ENCODE measurements at places on chromosomes 6 and 20.

DNA sequence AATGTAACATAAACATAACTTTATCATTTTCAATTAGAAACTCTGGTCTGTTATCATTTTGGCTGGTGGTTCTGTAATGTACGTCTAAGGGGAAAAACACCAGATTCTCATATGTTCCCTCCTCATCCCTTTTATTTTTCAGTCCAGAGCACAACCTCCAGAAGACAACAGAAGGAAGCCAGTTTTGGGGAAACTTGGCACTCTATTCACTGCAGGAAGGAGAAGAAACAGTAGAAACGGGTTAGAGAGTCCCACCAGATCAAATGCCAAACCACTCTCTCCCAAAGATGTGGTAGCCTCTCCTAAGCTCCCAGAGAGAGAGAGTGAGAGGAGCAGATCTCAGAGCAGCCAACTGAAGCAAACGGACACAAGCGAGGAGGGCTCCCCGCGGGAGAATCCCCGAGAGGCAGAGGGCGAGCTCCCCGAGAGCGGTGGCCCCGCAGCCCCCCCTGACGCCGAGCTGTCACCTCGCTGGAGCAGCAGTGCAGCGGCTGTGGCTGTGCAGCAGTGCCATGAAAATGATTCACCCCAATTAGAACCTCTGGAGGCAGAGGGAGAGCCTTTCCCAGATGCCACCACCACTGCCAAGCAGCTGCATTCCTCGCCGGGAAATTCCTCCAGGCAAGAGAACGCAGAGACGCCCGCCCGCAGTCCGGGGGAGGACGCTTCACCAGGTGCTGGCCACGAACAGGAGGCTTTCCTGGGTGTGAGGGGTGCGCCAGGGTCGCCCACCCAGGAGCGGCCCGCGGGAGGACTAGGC lies 117.8 kb downstream of the RTN4IP1 start:
- DNase-seq = peak; percentile 52

DNA sequence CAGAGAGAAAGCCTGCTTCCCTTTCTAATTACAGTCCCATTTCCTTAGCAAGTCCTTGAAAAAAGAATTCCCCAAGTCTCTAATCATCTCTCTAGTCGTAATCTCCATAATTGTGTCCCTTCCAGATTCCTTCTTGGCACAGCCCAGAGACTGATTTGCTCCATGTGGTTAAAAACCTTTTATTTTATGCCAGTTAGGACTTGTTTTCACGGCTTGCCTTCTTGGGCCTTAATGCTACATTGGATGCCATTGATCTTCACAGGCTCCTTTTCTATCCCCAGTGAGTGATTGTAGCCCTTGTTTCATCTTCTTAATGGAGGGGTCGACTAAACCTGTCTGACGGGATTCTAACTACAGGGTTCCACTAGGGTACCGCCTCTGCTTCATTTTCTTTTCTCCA lies 650.6 kb upstream of the ARID1B start:
- DNase-seq = no peak

DNA sequence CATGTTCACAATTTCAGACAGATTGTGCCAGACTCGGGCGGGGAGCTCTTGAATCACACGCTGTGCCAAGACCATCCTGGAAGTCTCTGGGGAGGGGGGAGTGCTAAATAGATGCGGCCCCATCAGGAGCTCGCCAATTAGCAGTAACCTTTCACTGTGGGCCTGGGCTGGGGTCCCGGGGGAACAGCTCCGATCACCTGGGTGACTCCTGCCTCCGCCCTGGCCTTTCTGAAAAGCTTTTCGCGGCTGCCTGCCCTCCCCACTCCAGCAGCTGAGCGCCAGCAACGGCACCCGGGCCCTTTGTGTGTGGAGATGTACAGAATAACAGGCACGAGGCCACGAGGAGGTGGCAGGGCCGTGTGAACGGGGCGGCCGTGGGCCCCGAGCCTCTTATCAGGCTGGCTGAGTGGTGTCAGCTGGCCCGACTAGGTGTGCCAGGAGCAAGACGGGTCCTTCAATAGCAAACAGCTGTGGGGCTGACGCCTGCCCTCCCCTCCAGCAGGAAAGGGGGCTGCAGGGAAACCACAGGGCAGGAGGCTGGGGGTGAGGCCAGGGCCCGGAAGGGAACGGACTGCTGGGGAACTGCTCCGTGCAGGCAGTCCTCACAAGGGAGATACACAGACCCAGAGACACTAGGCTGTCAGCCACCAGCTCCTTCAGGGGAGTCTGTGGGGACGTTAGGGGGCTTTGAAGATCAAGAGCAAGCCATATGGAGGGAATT lies 56.8 kb downstream of the NOL4L start:
- DNase-seq = peak; percentile 42

DNA sequence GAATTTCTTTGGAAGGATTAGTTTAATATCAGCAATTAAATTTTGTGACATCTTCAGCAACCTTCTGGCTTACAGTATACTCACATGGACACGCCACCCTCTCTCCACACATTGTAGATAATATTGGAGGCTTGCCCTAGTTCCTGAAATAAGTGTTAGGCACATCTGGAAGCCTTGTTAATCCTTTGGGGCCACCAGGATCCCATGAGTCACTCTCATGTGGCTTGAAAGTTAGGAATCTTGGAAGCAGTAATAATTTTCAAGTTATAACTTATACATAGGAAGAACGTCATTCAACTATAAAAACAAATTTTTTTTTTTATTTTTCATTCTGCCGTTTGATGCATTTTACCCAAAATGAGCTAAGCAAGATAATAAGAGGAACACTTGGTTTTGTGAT lies 20.5 kb downstream of the LAMA4 start:
- DNase-seq = no peak

- DNase-seq = no peak
Observed at GRCh38 chr20:44743916-44744655, 1.6 kb upstream of the KCNK15 start.

GRCh38 chr6:27890445-27891319 lies 21.5 kb downstream of the OR2B2 start:
- DNase-seq = peak; percentile 75

DNA sequence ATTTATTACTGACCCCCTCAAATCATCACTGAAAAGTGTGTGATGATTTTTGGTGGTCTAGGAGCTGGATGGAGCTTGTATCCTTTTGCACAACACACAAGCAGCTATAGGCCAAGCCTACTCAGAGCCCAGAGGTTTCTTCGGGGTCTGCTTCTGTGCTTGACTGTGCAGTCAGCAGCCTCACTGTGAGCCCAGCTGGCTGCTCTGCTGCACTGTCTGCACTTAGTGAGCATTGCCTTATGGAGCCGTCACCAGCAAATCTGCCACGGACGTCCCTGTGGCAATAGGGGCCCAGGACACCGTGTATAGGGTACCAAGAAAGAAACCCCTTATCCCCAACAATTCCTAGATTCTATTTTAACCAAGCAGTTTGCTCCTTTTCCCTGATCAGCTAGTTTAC lies 38.6 kb upstream of the GMPR start:
- DNase-seq = no peak

- no peak for DNase-seq
Observed at GRCh38 chr6:30915591-30915946, 1.5 kb downstream of the VARS2 start.

DNA sequence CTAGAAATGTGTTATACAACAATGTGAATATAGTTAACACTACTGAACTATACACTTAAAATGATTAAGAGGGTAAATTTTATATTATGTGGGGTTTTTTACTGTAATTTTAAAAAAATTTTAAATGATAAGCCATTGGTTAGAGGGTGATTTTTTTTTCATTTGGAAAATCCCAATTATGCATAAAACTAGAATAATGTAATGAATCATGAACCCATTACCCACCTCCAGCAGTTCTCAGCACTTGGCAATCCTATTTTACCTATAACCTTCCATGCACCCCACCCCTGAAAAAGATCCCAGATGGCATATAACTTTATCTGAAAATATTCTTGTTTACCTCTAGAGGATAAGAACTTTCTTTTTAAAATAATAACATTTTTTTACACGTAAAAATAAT lies 13.7 kb downstream of the KIF3B start:
- no peak for DNase-seq

GRCh38 chr6:154537511-154538325 lies 27.2 kb upstream of the CNKSR3 start:
- DNase-seq = no peak

DNA sequence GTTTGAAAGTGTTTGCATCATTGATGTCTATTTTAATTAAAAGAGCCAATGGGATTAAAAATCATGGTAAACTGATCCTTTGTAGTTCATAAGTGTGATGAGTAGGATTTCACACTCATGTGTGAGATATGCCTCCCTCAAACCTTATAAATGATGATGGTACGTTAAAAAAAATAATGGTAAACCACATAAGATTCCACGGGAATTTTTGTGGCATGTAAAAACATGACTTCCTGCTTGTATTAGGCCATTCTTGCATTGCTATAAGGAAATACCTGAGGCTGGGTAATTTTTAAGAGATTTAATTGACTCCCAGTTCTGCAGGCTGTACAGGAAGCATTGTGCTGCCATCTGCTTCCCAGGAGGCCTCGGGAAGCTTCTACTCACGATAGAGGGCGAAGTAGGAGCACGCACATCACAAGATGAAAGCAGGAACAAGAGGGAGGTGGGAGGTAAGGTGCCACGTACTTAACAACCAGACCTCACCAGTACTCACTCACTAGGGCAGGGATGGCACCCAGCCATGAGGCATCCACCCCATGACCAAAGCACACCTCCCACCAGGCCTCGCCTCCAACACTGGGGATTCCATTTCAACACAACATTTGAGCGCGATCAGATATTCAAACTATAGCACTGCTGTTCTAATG lies 187.6 kb upstream of the QKI start:
- no peak for DNase-seq

GRCh38 chr6:119541132-119541905 lies 191.8 kb upstream of the MAN1A1 start:
- DNase-seq = no peak

DNA sequence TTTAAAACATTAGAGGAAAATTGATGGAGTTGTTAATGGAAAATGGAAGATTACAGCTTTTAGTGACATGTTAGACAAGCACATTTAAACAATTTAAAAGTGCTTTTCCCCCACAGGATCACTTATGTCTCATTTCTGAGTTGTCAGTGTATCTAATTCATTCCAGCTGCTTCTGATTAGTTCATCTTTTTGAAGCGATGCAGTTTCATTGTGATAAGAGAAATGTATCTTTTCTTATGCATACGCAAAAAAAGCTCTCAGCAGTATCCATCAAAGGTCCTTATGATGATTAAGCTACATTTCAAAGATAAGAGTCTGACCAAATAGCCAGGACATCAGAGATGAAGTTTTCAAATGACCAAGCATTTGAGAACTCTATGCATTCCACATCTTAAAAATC lies 572.6 kb upstream of the SYNCRIP start:
- no peak for DNase-seq

- DNase-seq = no peak
Observed at GRCh38 chr20:54004445-54004844, 65.9 kb downstream of the BCAS1 start.

GRCh38 chr6:136012198-136012887 lies 160.8 kb downstream of the PDE7B start:
- no peak for DNase-seq

DNA sequence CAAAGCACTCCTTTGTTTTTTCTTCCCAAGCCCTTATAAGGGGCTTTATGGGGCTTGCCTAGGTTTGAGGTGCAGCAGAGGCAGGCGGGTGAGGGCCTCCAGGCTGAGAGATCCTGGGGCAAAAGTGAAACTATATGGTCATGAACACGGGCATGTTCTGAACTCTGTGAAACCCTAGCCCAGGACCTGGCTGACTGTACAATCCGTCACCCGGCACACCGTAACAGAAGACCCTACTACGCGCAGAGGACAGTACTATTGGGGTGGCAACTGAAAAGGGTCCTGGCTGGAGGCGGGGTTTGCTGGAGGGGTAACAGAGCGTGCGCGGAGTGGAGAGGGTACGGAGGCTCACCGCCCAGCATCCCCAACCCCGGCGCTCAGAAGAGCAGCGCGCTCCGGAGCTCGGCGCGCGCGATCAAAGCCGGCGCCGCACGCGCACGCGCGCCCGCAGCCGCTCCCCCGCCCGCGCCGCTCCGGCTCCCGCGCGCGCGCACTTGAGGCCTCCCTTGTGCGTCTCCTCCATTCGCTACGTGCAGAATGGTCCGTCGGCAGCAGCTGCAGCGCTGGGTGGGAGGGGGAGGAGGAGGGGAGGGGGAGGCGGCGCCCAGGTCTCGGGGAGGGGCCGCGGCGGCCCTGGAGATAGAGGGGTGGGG lies 54.2 kb downstream of the MRPL14 start:
- peak; percentile 92 for DNase-seq

DNA sequence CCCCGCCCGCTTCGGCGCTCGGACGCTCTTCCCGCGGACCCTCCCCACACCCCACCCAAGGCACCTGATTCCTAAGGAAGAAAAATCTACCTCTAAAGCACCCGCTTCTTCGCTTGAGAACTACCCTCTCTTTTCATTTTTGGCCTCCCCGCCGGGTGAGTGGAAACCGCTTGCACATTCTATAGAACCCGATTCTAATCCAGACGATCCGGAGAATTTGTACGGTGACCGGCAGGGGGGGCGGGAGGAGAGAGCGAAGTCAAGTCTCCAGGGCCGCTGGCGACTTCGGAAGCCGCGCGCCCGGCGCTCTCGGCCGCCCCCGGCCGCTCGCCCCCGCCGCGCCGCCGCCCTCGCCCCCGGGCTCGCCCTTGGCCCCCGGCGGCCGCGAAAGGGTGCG lies at the start of gene RBM24:
Gene RBM24, plus strand, starts transcription at position 262 of the 397 bp plus-strand sequence. CDS start 221 bp downstream, outside the sequence.
- DNase-seq = peak; percentile 30

- DNase-seq = no peak
Observed at GRCh38 chr20:9928281-9928737, 89.4 kb upstream of the PAK5 start.

- no peak for DNase-seq
Observed at GRCh38 chr20:3461211-3461771, 9.5 kb upstream of the ATRN start.

GRCh38 chr6:6863970-6864639 lies 243.7 kb upstream of the RREB1 start:
- DNase-seq = no peak

- DNase-seq = no peak
Observed at GRCh38 chr6:3841711-3842565, 7.2 kb upstream of the FAM50B start.

GRCh38 chr6:169075211-169075914 lies 178.3 kb downstream of the THBS2 start:
- DNase-seq = no peak

GRCh38 chr6:133880896-133881295 lies 8.0 kb upstream of the TCF21 start:
- no peak for DNase-seq

GRCh38 chr6:148192310-148192709 lies 150.3 kb upstream of the SASH1 start:
- no peak for DNase-seq

- no peak for DNase-seq
Observed at GRCh38 chr6:167795321-167795811, 31.3 kb upstream of the AFDN start.

DNA sequence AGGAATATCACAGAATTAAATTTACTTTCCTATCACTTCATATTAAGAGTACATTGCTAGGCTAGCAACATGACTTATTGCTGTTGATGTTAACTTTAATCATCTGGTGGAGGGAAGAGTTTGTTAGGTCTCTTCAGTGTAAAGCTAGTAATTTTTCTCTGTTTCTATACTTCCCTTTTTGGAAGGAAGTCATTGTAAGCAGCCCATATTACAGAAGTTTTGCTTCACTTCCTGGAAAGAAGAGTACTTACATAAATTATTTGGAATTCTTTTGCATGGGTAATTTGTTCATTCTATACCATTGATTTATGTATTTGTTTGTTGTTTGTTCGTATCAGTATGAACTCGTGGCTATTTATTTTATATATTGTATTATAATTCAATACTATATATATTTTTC lies 405.2 kb downstream of the RFPL4B start:
- DNase-seq = no peak
